Dermis microvascular lymphatic vessel endothelial cell (primary cell): ENCODE measurements at places on chromosomes 4 and X. TPM values are rescaled to one million over a fixed set of nuclear protein-coding genes. Genes with fewer than 3 reads are reported as not detected.

The ZNF711 gene
- 3.5 and 6.8 TPM in 2 replicates for total RNA-seq

The SUPT20HL2 gene
- not detected in 2 replicates for total RNA-seq

The FIP1L1 gene
- total RNA-seq, result 40.6 and 46.3 TPM in 2 replicates

The CXorf65 gene
- not detected in 2 replicates for total RNA-seq
